CD4-positive, alpha-beta T cell (primary cell): ENCODE measurements at places on chromosomes 11 and 22. TPM values are rescaled to one million over a fixed set of nuclear protein-coding genes. Genes with fewer than 3 reads are reported as not detected.

The PGA5 gene
- total RNA-seq: not detected

The TCIRG1 gene
- 207 TPM for total RNA-seq

The CCDC89 gene
- total RNA-seq: not detected

DNA sequence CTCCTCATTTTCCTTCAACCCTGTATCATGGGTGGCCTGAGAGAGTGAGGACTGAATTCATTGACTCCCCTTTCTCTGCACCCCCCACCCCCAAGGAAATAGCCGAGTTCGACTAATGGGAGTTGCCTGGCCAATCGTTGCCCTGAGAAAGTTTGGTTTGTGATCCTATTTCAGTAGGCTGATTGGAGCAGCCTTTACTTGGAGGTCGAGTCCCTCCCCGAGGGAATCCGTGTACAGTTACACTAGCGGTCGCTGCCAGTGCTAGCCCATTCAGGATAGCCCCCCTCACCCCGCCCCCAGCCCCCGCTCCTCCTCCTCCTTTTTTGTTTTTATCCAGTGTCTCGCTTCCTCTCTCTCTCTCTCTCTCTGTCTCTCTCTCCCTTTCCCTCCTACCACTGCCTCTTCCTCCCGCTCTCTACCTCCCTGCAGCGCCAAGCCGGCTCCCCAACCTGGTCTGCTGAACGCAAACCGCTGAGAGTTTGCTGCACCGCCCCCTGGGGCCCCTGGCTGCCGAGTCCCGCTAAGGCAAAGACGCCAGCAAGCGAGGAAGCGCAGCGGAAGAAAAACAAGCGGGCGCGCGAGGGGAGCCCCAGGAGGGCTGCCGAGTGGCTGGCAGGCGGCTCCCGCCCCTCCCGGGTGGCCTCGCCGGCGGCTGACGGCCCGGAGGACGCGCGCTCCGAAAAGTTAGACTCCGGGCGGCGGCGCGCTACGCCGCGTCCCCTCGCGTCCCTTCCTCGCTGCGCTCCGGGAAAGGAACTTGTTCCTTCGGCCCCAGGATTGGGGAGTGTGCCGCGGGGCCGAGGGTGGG lies at the start of gene GRAMD1B:
Gene GRAMD1B, plus strand, starts transcription at position 357 of the 808 bp plus-strand sequence. CDS start 524 bp downstream, outside the sequence.
- peak within 1 kb of the TSS; percentile 6 for H3K27ac ChIP-seq
- DNase-seq: peak; percentile 79

GRCh38 chr11:71193431-71193830 lies 58.9 kb downstream of the SHANK2 start:
- no peak for DNase-seq
- H3K4me1 ChIP-seq: no peaks in the 10 kb centered on the region
- no peak overlapping the region for H3K27ac ChIP-seq
- H3K27me3 ChIP-seq: peaks cover 2% of the 10 kb centered on the region
- H3K4me3 ChIP-seq: no peak overlapping the region

The PRR33 gene
- total RNA-seq: not detected

GRCh38 chr22:30305906-30306626 lies 16.8 kb upstream of the CASTOR1 start:
- peak overlapping the region; percentile 34 for H3K4me3 ChIP-seq
- H3K4me1 ChIP-seq: peaks cover 97% of the 10 kb centered on the region
- no peak for DNase-seq
- H3K27ac ChIP-seq: peak overlapping the region; percentile 81
- H3K36me3 ChIP-seq: peaks cover 26% of the 10 kb centered on the region
- H3K27me3 ChIP-seq: no peaks in the 10 kb centered on the region

DNA sequence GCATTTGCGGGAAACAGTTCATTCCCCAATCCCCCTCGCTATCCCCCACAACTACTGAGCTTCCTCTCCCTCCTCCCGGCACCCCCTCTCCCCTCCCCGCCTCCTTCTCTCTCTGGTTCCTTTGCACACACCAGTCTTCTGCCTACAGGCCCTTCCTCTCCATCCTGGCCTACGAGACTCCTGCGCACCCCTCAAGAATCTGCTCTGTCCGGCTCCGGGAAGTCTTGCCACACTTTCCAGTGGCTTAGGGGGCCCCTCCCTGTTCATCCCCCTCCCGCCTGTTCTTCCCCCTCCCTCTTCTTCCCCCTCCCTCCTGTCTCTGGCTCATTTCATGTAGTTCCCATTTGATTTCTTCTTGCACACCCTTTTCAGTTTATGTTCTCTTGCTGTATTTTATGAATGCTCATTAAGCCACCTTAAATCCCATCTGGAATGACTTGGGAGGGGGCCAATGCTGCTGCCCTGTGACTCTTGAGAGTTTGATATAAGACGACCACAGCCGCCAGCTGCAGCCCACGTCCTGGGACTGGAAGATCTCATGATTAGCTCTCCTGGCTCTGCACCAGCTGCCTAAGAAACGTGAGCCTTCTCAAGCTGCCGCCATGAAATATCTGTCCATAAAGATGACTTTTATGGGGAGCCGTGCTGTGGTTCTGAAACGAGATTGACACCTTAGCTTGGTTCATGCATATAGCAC lies 50.9 kb downstream of the RPS6KA4 start:
- no peak overlapping the region for H3K27ac ChIP-seq
- H3K36me3 ChIP-seq: no peaks in the 10 kb centered on the region

DNA sequence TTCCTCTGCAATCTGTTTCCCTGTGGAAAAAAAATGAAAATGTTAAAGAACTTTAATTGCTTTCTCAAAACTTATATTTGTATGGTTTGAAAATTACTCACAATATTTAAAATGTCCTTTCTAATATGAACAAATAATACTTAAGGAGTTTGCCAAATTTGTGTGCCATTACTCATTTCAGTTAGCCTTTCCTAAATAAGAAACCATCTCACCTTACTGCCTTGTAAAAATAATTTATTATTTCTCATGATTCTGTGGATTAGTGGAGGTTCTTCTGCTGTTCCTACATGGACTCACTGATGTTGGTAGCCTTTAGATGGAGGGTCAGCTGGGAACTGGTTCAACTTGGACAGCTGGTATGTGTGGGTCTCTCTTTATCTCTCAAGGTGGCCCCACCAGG lies 428.6 kb downstream of the CNTN5 start:
- H3K36me3 ChIP-seq: no peaks in the 10 kb centered on the region
- H3K27me3 ChIP-seq: no peaks in the 10 kb centered on the region
- no peaks in the 10 kb centered on the region for H3K4me1 ChIP-seq
- no peak overlapping the region for H3K27ac ChIP-seq

The LARGE2 gene
- 3.5 TPM for total RNA-seq

GRCh38 chr11:115476463-115477286 lies 27.5 kb downstream of the CADM1 start:
- H3K27ac ChIP-seq: no peak overlapping the region
- H3K4me1 ChIP-seq: no peaks in the 10 kb centered on the region
- H3K36me3 ChIP-seq: no peaks in the 10 kb centered on the region
- DNase-seq: no peak
